Omental fat pad (tissue), 4 donors: ENCODE measurements at places on chromosomes 7 and 10.

GRCh38 chr7:19915596-19915995, 142.2 kb upstream of the TMEM196 start:
- no peak for DNase-seq

DNA sequence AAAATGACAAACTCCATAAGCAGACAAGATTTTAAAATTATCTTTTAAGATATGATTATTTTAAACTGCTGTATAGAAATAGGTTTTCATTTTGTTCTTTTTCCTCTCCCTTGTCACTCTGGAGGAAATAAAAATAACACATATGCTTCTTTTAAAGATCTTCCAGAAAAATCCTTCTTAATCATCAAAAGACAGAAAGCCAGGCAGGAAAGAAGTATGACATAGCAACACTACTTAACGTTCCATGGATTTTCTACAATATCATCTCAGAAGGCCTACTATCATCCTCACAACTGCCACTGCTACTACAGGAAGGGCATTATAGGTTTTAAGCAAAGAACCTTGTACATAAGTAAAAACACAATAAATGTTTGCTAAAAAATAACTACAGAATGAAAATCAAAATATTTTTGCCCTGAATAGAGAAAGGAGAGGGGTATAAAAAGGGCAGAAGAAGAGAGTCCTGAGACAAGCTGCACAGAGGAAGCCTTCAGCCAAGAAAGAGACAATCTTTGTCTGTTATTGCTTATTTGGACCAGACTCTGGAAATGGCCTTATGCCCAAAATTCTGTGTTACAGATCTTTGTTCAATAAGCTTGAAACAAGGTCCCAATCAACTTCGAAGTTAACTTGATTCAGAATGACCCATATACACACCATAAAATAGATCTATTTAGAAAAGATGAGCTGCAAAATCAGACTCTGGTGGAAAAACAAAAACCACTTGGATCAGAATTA, 67.8 kb downstream of the ABI1 start:
- DNase-seq = no peak

DNA sequence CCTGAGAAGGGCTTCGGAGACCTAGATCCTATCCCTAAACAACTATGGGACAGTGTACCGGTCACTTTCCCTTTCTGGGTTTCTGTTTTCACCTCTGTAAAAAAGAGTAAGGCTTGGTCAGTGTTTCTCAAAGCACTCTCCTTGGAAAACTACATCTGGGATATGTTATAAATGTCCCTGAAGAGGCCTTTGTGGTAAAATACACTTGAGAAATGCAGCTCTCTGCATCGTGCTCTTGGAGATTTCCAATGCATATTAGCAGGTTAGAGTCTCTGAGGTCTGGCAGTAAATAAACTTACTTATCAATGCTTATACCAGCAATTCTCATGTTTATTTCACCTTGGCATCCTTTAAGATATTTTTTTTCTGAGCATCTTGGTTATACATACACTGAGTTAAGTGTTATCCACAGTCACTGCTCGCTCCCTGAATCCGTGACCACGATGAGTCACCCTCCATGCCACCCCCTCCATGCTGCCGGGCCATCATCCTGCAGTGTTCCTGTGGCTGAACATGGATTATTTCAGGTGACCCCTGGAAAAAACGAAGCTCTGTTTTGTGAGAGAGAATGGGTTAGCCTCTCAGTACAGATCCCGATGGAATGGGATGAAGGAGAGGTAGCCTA, 3.3 kb upstream of the TBXAS1 start:
- DNase-seq = no peak

- no peak for DNase-seq
Observed at GRCh38 chr7:133489906-133490305, 237.0 kb downstream of the EXOC4 start.

DNA sequence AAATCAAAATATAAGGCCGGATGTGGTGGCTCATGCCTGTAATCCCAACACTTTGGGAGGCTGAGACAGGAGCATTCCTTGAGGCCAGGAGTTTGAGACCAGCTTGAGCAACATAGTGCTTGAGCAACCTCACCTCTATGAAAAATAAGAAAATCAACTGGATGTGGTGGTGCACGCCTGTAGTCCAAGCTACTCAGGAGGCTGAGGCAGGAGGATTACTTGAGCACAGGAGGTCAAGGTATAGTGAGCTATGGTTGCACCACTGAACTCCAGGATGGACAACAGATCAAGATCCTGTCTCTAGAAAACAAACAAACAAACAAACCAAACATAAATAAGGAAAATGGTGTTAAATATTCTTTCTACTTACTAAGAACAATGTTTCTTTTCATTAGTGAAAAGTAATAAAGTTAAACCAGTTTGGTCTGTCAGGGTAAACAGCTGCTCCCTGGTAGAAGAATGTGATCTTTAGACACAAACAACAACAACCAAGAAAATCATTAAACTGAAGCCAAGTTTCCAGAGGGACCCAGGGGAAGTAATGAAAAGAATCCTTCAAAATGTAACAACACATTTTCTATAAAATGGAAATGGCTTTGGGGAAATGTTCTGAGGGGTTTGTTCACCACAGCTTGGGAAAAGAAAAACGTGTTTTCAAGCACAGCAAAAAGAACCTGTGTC, 17.5 kb upstream of the BAG3 start:
- DNase-seq = no peak

DNA sequence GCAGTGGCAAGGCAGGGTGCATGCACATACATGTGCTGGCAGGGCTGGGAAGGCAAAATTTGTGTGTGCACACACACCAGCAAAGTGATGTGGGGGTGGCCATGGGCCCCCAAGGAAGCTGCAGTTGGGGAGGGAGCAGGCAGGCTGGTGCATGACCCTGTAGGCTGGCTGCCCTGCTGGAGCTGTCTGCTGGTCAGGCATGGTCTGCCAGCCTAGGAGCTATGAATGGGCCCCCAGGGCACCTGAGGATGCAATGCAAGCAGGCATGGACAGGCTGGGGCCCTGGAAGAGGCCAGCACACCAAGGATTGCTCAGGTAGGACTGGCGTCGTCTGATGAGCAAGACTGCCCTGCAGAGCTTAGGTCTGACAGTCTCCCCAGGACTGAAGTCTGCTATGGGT, 18.2 kb upstream of the PPP1R3A start:
- no peak for DNase-seq

- no peak for DNase-seq
Observed at GRCh38 chr10:9081253-9081652, 1026.8 kb downstream of the GATA3 start.

DNA sequence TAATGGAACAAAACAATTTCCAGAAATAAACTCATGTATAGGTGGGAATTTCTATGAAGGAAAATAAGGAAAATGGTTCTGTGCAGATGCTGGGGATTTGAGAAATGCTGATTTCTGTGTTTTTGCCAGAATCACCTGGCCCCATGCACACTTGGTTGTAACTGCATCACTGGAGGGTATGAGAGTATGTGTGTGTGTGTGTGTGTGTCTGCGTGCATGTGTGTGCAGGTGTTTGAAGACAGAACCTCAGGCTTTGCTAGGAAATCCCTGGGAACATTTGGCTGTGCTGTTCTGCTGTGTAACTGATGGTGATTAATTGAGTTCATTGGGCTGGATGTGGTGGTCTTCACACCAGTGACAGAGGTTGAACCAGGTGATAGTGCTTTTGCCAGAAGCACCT, 141.6 kb downstream of the CAMK1D start:
- DNase-seq = no peak

GRCh38 chr10:95513941-95514392, 47.2 kb downstream of the SORBS1 start:
- no peak for DNase-seq

GRCh38 chr10:102641402-102641801, 2.9 kb upstream of the TRIM8 start:
- no peak for DNase-seq

- no peak for DNase-seq
Observed at GRCh38 chr10:34587002-34587679, 228.0 kb downstream of the PARD3 start.

GRCh38 chr7:41475801-41476459, 227.0 kb downstream of the INHBA start:
- no peak for DNase-seq

DNA sequence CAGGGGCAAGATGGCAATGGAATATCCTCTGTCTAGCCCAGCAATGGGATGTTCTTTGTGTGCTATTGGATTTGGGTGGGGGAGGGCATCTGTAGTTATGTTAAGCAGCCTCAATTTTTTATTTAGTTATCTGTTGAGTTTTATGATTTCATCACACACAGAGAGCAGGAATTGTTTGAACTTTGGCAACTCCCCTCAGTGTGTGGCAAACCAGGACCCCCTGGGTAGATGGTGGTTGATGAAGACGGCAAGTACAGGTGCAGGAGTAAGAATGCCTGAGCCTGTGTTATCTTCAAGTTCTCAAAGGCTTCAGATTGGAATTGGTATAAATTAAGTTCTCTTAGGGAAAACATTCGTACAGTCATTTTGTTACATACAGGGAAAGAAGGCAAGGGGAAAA, 142.4 kb upstream of the SAMD8 start:
- no peak for DNase-seq

DNA sequence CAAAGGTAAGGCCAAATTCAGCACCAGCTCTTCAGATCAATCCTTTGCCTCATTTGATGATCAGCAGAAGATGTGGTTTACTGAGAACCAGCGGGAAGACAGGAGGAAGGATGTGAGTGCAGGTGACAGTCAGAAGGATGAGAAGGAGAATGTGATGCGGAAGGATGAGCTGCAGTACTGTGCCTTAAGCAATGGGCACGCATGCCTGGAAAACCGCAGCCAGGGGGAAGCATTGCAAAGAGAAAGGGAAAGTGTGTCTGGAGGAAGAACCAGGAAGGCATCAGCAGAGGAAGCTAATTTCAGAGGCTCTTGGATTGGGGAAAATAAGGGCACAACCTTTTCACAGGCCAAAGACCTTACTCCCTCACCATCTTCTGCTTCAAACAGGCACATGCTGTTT, 25.7 kb downstream of the C10orf71 start:
- no peak for DNase-seq

GRCh38 chr10:26626066-26626465, 71.4 kb upstream of the PDSS1 start:
- no peak for DNase-seq

DNA sequence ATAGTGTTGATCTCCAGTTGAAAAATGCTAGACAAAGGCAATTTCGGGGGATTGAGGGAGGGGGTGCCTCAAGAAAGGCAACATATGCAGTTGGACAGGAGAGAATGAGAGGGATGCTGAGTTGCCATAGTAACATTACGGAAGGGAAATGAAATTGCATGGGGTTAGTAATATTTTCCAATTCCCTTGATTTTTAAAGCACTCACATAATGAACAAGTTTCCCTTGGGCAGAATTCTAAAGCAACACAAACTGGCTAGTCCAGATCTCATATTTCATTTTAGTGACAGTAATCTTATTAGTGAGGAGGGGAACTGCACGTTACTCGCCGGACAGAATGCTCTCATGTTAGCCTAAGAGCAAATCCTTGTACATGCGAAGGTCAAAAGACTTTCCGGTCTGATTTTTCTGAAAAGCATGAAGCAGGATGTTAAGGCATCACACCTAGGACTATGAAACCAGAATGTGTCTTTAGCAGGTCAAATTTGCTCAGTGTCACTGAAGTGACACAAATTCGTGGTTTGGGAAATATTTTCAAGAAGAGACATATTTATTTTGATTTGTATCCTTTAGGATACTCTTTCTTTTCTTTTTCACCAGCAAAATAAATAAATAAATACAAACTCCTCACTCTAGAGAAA, 165.5 kb downstream of the ANK3 start:
- DNase-seq = no peak

GRCh38 chr10:11141571-11142091, 124.0 kb downstream of the CELF2 start:
- DNase-seq = no peak

DNA sequence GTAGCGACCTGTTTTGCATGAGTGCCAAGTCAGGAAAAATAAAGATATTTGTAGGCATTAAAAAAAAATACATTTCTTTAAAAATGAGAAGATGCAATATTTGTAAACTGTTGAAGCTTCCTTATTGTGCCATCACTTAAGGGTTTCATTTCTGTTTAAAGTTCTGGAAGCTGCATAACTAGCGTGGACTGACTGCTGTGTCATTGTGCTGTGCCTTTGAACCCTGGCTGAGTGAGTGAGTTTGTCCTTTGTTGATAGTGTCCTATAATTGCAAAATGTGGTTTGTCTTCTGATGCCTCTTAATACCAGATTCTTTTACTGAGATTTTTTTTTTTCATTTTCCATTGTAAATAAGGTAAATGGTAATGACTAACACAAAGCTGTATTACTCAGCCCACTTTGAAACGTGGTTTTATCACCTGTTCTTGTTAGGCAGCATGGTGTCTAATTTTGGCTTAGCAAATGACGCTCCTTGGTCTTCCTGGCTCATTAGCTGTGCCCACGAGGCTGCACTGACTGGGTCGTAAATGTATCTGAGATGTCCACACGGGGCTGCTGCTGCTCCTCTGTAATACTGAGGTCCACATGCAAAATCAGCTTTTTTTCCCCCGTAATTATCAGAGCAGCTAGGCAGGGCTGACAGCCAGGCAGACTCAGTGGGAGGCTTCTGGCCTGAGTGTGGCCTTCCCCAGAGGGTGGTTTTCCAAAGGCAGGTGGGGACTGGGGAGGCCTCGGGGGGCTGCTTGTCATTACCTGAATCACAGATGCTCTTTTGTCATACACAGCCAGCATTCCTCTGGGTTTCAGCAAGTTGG, 14.8 kb downstream of the ZSCAN25 start:
- no peak for DNase-seq

GRCh38 chr10:61845196-61845949, 56.1 kb upstream of the ARID5B start:
- DNase-seq = no peak

DNA sequence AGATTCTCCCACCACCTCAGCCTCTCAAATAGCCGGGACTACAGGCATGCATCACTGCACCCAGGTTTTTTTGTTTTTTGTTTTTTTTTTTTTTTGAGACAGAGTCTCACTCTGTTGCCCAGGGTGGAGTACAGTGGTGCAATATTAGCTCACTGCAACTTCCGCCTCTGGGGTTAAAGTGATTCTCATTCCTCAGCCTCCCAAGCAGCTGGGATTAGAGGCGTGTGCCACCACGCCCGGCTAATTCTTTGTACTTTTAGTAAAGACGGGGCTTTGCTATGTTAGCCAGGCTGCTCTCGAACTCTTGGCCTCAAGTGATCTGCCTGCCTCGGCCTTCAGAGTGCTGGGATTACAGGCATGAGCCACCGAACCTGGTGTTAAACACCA, 107.5 kb upstream of the KIF5B start:
- no peak for DNase-seq

DNA sequence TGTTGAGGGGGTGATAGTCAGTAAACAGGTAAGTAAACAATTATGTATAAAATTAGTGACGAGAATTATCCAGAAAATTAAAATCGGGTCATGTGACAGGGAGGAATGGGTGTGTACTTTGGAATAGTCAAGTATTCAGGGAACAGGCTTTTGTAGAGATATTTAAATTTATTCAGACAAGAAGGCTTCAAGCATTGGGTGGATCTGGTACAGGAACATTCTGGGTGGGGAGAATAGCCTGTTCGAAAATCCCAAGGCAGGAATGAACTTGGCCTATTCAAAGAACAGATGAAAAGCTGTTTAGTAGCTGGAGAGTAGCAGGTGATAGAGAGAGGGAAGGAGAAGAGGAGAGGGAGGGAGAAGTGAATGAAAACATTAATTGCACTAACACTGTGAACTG, 448.9 kb upstream of the FZD8 start:
- DNase-seq = no peak
